ENCODE measurements at places on chromosomes 4 and X.

GRCh38 chrX:125627676-125628075 is 308.0 kb downstream of the TEX13C start:
- DNase-seq, result no peak

DNA sequence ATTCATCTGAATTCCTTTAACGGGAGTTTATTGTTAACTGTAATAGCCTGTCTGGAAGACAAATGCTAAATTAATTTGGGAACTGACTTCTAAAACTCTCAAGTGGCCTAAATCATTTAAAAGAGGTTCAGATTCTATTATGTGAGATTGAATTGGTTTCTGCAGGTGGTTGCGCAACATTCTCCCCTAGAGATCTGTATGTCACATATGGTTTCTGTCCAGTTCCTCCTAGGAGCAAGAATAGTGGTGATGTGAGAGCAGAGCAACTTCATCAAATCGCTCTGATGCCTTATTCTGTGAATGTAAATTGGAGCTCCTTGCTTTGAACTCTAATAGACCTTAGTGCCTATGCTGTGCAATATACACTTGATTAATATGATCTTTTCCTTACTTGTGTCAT is 144.6 kb upstream of the GPR101 start:
- DNase-seq, result no peak

DNA sequence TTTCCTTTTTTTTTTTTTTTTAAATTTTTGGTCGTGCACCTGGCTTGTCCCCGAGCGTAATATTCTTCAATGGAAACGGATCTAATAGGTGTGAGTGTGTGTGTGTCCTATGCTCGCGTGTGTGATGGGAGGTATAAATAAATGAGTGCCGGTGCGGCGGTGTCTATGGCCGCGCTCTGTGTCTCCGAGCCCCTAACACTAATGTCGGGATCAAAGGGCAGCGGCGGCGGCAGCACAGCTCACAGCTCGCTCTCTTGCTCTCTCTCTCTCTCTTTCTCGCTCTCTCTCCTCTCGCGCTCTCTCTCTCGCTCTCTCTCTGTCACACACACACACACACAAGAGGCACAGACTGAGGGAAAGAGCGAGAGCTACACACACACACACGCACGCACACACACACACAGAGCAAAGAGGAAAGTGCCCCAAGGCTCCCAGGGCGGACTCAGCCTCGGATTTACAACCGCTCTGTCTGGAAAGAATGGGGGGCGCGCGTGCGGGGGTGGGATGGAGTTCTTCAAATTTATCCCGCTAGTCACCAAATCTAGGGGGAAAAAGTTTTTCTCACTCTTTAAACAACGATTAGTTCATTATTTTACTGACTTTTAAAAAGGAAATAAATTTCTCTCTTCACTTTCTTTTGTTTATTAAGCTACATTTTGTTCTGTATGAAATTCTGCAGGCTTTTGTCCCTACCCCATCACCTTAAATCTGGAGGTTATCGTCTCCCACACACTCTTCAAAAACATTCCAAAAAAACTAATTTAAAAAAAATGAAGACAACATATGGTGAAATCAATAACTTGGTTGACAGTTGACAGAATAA is at the start of gene ZNF827:
ZNF827 (minus strand) TSS at position 206 of the 823 bp plus-strand sequence. CDS start 416 bp downstream, outside the sequence.
- peak; percentile 40 for DNase-seq

- DNase-seq, result no peak
Observed at GRCh38 chrX:86935988-86936387, 581.6 kb upstream of the KLHL4 start.

DNA sequence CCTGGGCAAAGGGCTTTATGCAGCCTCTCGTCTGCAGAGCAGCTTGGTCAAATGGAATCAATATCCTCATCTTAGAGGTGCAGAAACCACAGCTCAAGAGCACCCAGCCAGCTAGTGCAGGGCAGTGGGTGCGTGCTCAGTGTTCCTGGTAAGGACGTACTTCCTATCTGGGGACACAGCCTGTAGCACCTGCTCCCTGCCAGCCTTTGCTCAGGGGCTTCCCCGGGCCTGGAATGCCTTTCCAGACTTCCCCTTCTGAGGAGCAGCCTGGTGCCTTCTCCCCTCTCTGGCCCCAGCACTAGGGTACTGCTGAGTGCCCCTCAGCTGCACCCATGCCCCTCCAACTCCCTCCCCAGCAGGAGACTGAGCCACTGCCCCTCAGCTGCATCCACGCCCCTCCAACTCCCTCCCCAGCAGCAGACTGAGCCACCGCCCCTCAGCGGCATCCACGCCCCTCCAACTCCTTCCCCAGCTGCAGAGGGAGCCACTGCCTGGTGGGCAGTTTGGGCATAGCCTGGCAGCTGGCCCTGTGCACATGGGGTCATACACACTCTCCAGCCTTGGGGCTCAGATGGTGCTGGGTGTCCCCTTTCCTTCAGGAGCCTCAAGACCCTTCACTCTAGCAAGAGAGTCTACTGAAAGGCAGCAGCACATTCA is 42.2 kb upstream of the AFAP1 start:
- DNase-seq, result no peak

GRCh38 chrX:128931071-128931470 is 592.2 kb downstream of the SMARCA1 start:
- no peak for DNase-seq

GRCh38 chr4:61514991-61515390 is 314.9 kb downstream of the ADGRL3 start:
- DNase-seq, result no peak

DNA sequence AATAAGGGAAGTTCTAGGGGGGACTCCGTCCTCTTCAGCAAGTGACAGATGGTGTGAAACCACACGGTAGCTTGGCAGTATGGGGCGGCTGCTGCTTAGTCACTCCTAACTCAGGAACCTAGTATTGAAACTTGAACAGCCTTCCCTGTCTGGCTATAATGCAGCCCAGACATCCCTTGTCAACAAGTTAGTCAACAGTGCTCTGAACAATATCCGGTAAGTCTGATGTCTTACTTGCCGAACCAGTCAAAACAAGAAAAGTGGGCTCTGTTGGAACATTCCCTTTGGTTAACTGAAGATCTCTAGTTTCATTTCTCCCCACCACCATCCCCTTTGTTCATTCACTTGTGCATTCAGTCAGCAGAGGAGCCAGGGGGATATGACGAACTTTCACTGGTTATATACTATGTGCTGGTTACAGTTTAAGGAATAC is 18.7 kb upstream of the CXCL13 start:
- DNase-seq, result peak; percentile 75

- no peak for DNase-seq
Observed at GRCh38 chr4:61379406-61379805, 179.3 kb downstream of the ADGRL3 start.

- no peak for DNase-seq
Observed at GRCh38 chrX:1239681-1240142, 27.3 kb upstream of the CRLF2 start.

DNA sequence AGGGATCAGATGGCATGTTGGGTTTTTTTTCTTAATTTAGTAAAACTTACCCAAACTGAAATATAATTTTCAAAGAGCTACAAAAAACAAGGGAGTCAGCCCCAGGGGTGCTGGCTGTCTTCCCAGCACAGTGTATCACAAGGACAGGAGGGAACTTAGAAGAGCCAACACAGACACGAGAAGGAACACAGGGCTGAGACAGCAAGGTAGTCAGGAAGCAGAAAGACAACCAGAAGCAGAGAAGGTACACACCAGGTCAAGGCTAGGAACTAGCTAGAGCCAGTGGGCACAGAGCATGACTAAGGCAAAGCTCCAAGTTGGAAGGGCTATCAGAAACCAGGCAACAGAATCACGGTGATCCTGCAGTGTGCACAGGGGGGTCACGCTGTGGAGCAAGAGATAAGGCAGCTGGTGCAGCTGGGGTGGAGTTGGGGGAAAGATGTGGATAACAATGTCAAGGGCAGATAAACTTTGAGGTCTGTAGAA is 168.7 kb downstream of the NR3C2 start:
- no peak for DNase-seq

- DNase-seq, result no peak
Observed at GRCh38 chrX:101416691-101417090, 8.7 kb downstream of the HNRNPH2 start.

- DNase-seq, result no peak
Observed at GRCh38 chrX:5145957-5146356, 1082.7 kb downstream of the NLGN4X start.

- DNase-seq, result no peak
Observed at GRCh38 chr4:39043861-39044363, 11.7 kb upstream of the TMEM156 start.

DNA sequence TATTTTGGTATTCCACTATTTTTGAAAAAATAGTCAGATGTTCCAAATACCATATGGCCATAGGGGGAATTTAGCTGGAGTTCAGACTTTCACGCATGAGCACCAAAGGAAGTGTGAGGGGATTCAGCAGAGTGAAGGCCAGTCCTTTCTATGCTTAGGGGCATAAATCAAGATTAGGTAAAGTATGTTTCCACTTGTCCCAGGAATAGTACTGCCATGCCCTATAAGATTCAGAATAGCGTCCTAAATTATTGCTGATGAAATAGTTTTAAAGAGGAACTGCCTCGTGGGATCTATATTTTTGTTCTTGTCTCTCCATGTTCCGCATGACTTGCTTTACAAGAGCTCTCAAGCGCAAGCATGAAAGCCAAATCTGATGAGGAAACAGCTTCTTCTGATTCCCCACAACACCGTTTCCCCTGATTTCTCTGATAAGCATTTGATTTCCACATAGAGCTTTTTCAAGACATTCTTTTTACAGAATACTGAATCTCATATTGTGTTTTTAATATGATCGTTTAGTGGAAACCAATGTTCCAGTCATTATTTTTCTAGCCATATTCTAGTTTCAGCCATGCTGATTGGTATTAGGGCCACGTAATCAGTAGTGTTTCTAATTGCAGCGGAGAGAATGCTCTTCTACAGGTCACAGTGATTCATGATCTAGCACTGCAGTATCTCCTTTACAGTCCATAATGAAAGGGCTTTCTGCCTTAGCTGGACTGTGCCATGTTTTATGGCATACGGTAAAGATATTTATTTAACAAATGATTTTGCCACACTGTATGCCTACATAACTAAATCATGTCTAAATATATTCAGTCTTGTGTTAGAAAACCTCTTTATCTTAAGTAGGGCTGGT is 492.3 kb downstream of the CENPC start:
- no peak for DNase-seq

DNA sequence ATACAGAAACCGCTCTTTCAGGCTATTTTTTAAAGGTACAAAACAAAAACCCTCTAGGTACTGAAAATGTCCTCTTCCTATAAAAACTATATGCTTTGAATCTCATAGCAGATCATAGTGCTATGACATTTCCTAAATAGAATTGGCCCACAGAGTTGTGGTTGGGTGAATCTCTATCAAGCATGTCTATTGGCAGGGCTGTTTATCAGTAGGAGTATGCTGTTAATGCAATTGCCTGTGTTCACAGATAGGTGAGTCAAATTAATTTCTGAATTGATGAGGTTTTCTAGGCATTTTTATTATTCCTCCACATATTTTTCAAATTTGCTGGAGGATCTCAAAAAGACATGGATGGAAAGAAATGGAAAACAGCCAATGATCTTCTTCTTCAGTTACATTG is 73.9 kb downstream of the QRFPR start:
- DNase-seq, result no peak

GRCh38 chrX:154333837-154334271 is 38.3 kb downstream of the TKTL1 start:
- DNase-seq, result no peak

DNA sequence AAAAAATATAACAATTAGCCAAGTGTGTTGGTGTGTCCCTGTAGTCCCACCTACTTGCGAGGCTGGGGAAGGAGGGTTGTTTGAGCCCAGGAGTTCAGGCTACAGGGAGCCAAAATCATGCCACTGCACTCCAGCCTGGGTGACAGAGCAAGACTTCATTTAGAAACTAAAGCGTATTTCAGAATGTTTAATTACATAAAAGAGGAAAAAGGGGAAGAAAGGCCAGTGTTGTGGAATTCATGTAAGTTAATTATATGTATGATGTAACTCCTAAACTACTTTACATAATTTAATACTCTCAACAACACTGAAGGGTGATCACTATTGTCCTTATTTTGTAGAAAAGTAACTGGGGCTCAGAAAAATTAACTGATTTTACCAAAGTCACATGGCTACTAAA is 67.2 kb upstream of the HOPX start:
- no peak for DNase-seq

All from stimulated activated CD4-positive, alpha-beta T cell treated with anti-CD3 and anti-CD28 coated beads, Interleukin-12 subunit alpha, Interleukin-12 subunit beta, amount 100 ng/mL, for 48 hours (primary cell).